Aorta (tissue), 5 donors: ENCODE measurements at places on chromosomes 1 and 21. TPM values are rescaled to one million over a fixed set of nuclear protein-coding genes. Genes with fewer than 3 reads are reported as not detected.

MTFR1L gene
- total RNA-seq = 54.0 TPM

NR1I3 gene
- not detected for total RNA-seq

MYBPH gene
- total RNA-seq = not detected

EEIG2 gene
- 13.6 TPM for total RNA-seq

PTPN22 gene
- total RNA-seq = 4.7 TPM

OR2T6 gene
- not detected for total RNA-seq

LRRC39 gene
- total RNA-seq = 1.0 TPM

KRTAP7-1 gene
- not detected for total RNA-seq

EPS8L3 gene
- total RNA-seq = not detected

OPRD1 gene
- not detected for total RNA-seq

PPP2R5A gene
- 45.3 TPM for total RNA-seq

GRIK1 gene
- total RNA-seq = not detected

TEX35 gene
- total RNA-seq = not detected

GUCA2A gene
- total RNA-seq = not detected

POU3F1 gene
- 0.21 TPM for total RNA-seq

NBPF4 gene
- total RNA-seq = 0.19 TPM

NUAK2 gene
- 1.7 TPM for total RNA-seq

CFHR3 gene
- 0.66 TPM for total RNA-seq

C1orf226 gene
- total RNA-seq = 5.5 TPM

PPFIA4 gene
- total RNA-seq = 20.2 TPM

PRKACB gene
- 51.5 TPM for total RNA-seq

MRPS6 gene
- 78.4 TPM for total RNA-seq

FOXD2 gene
- total RNA-seq = 1.6 TPM

KRTAP19-2 gene
- not detected for total RNA-seq

SLC45A3 gene
- 7.0 TPM for total RNA-seq

ILDR2 gene
- total RNA-seq = 0.66 TPM
